ENCODE measurements at places on chromosomes 4 and X.
A peak's percentile ranks its signal among the peaks of the same experiment; 100 is the strongest.

DNA sequence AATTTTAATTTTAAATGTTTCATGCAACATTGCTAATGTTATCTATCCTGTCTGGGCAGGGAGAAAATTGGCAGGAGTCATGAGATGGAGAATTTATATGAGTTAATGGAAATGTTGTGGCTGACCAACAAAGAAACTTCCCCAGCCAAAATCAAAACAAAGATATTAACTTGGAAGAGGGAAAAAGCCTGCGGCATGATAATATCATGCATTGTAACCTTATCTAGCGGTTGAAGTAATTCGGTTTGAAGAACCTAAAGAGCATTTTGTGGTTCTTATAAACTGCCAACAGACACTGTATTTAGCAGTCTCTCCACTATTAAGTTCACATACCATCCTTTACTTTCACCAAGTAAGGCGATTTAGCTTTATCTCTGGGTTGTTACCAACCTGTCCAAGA is 42.3 kb downstream of the DKK2 start:
- DNase-seq = no peak

GRCh38 chr4:154029171-154029570 is 240.3 kb upstream of the SFRP2 start:
- no peak for DNase-seq

DNA sequence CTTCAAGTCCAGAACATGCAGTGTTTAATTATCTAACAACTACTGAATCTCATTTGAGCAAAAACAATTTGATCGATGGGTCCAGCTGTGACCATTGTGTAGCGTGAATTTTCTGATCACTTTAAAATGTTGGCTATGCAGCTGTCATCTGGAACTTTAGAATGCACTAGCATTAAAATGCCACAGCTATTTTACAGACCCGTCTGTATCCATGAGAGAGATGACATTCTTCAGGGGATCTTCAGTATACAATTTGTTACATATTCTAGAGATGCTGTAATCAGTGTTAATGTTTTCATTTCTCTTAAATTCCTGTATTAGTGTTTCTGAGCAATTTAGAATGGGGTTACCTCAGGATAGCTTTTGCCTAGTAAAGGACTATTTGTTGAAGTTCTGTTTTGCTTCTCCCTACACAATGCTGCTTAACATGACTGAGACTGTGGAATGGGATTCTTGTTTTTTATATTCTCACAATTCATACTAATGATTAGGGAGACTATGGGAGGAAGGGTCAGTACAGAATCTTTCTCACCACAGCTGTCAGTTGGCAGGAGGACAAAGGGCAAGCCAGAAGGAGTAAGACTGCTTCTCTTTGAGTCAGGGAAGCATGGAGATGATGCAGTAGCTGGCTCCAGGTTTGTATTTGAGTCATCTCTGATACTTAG is 13.2 kb upstream of the CTSO start:
- no peak for DNase-seq

DNA sequence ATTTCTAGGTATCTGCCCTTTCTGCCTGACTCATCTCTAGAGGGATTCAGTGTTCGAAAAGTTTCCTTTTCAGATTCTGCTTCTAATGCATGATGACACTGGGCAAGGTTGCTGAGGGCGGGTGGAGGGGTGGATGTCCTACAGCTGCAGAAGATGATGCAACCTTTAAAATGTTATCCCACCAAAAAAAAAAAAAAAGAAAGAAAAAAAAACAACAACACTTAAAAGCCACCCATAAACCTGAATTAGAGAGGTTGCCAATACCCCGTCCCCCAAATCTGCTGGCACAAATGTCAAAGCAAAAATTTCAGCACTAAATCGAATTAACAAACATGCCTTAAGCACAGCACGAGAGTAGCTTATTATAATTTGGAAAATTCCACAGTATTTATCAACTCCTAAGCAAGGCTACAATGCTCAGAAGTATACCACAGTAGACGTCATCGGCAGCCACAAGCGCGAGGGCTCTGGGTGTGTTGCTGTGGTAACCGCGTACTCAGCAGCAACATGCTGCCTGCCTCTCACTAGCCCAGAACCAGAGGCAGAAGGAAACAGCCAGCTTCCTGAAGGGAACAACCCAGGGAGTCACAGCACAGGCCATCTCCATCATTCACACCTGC is 167.5 kb upstream of the MAP3K15 start:
- DNase-seq = no peak

GRCh38 chr4:155687380-155687982 is 20.8 kb downstream of the GUCY1A1 start:
- no peak for DNase-seq

DNA sequence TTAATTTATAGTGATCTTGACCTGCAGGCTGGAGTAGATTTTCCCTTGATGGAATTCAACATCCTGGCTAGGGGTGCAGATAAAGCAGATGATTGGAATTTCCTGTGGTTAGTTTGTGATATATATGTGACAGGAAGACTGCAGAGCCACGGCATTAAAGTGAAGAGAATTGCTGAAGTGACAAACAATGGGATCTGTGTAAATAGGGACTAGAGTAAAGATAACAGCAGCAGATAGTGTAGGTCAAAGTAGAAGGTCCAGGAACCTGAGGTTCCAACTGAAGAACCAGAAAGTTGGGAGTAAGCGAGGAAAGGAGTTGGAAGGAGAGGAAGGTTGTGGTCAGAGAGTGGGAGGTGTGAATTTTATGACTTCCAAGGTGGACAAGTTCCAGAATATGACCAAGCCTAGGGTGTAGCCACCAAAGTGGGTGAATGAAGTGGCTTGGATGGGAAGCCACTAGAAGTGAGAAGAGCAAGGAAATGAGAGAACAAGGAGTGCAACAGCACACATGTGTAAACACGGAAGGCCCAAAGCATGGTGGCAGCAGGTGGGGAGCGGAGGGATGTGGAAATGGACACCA is 325.0 kb downstream of the RAB28 start:
- DNase-seq = peak; percentile 76

DNA sequence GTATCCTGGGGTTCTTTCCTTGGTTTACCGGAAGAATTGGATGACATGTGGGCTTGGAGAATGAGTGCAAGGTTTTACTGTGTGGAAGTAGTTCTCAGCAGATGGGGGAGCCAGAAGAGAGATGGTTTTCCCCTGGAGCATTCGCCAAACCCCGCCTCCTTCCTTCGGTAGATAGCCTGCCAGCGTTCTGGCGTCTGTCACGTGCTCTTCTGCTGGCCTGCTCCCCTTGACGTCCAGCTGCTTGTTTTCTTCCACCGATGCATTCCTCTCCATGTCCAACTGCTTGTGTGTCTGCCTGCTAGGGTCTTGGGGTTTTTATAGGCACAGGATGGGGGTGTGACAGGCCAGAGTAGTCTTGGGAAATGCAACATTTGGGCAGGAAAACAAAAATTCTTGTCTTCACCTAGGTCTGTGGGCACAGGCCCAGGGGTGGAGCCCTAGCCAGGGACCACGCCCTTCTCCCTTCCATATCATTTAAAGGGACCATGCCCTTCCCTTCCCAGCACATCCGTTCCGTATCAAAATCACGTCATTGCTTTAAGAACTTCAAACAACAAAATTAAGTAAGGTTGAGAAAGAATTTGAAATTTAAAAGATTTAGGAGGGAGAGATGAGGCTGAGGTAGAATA is 538.7 kb upstream of the SMIM31 start:
- DNase-seq = peak; percentile 61

DNA sequence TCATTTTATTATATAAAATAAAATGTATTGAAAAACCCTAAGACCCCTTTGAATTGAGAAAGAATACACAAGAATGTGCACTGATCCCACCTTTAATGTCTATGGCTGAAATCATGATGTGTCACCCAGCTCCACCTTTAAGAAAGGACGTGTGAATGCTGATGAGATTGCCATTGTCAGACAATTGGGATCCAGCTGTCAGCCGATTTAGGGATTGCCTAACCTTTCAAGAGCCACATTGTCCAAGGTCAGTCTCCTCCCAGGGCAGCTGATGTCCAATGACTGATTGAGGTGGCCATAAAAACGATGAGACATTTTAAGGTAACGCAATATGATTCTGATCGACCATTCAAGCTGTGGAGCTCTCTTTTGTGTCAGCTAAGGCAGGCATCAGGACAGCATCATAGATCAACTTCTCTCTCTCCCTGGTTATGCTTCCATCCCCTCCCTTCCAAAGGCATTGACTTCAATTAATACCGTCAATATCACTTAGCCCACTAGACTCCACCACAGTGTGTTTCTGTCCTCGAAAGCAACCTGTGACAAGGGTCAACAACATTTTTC is 1676.4 kb downstream of the PCDH7 start:
- no peak for DNase-seq
